T-helper 2 cell treated with Interferon-gamma antibody and Interleukin-4, amounts not matched to agents 5 μg/mL and 100 μg/mL, for 36 hours (primary cell): ENCODE measurements at places on chromosomes 7 and 10.

GRCh38 chr7:52944921-52945320 lies 90.5 kb upstream of the POM121L12 start:
- no peak for DNase-seq

DNA sequence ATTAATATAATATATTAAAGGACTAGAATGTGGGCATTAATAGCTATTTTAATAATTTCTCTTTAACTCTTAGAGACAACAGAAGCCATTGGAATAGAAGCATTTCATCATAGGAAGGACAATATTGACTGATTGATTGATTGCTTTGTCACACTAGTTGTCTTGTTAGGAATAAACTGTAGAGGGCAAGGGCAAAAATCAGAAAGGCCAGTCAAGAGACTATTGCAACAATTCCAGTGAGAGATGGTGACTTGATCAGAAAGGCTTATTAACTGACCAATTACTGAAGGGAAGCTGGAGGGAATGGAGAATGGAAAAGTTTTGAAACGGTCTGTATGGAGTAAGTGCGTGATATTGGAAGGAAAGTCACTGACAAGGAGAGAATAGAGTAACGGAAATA lies 87.3 kb downstream of the RUNDC3B start:
- no peak for DNase-seq

DNA sequence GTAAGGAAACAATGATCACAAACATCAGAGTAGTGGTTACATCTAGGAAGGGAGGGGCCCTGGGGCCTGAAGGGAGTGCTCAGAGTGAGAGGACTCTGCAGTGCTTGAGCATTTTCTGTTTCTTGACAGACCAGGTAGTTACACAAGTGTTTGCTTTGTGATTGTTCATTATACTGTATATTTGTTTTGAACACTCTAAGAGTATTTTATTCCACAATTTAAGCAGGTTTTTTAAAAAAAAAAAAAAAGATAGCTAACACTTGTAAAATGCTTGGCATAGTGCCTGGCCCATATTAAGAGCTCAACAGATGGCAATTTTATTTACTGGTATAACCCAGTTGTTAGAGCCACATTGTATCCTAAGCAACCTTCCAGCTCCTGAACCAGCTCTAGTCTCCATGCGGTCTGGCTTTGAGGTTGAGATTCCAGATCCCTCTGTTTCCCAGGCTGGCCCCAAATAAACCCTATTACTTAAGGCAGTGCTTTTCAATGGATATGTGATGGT lies 20.1 kb upstream of the ATXN7L1 start:
- no peak for DNase-seq

GRCh38 chr10:116870949-116871348 lies 21.6 kb downstream of the ENO4 start:
- DNase-seq, result no peak

DNA sequence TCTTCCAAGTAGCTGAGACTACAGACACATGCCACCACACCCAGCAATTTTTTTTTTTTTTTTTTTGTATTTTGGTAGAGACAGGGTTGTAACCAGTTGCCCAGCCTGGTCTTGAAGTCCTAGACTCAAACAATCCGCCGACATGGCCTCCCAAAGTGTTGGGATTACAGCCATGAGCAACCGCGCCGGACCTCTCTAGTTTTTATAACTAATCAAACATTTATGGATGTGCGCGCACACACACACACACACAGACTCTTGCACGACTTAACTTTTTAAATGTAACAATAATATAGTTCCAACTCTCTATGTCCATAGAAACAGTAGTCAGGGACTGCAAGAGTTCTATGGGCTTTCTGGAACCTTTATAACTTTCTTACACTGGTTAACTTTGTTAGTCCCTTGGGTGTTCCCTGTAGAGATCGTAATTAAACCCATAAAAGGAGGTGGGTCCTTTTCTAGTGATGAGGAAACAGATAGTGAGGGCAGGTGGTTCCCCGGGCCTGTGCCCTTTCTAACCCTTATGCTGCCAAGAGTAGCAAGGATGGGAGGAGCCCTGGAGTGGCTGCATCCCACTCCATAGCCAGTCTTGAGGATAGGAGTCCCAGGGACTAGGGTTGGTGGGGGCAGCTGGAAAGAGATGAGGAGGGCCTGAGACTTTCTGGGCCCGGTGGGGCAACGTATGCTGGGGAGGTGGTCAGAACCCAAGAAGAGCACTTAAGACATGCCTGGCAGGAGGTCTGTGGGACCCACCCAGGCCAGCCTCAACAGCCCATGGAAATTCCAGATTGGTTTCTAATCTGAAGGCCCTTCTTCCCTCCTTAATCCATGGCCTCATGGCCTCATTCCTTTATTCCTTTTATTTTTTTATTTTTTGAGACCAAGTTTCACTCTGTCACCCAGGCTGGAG lies 8.6 kb downstream of the MARVELD1 start:
- DNase-seq, result no peak

GRCh38 chr10:44786286-44786850 lies 124.8 kb upstream of the TMEM72 start:
- DNase-seq, result no peak

DNA sequence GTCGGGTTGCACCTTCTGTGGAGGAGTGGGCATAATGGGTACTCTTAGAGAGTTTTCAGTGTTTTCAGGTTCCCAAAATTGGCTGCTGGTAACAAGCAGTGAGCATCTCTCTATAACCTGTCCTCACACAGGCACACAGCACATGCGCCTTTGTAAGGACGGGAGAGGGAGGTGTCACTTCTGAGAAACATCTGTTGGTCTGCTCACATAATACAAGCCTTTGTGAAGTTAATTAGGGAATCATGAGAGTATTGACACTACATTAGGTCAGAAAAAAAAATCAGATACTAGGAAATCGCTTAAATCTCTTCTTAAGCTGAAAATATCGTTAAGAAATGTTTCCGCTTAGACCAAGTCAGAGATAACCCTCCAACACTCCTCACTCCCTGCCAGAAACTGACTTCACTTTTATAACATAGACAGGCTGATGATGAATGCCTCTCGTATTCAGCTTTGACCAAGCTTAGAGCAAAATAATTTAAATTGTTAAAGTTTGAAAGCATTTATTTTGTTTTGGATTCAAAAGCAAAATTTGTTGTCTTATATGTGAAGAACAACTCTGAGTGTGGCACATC lies 769.7 kb downstream of the TNS3 start:
- DNase-seq, result no peak

DNA sequence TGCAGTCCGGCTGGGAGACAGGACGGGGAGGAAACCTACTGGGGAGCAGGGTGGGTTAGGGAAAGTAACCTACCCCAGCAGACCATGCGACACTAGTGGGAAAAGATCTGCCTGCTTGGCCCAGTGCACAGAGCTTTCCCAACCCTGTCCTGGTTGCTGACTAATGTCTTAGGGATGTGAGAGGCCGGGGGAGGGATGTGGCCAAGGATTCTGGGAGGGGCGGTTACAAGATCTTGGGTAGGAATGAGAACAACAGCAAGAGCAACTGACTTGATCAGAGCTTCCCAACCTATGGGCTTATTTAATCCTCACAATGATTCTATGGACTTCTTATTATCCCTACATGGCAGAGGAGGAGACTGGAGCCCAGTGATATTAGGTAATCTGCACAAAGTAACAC lies 24.0 kb upstream of the EIF5AL1 start:
- DNase-seq, result no peak

- no peak for DNase-seq
Measured at GRCh38 chr7:31805209-31805818, 118.3 kb downstream of the PPP1R17 start.

DNA sequence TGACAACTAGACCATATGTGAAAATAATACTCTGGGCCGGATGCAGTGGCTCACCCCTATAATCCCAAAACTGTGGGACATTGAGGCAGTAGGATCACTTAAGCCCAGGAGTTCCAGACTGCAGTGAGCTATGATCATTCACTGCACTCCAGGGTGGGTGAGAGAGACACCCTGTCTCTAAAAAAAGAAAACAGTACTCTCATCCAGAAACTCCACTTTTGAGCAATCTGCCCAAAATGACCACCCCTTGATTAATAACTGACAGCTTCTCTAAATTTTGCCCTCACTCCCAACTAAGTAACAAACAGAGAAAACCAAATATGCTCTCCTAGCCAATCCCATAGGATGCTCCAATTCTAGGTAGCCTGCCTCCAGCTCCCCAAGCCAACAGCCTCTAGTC lies 62.5 kb upstream of the AKR1E2 start:
- DNase-seq, result no peak

GRCh38 chr7:158649279-158649678 lies 55.3 kb downstream of the NCAPG2 start:
- DNase-seq, result no peak
